Foreskin melanocyte (primary cell): ENCODE measurements at places on chromosomes 3 and 15.

- DNase-seq = no peak
Measured at GRCh38 chr15:38795471-38796245, 231.0 kb upstream of the RASGRP1 start.

DNA sequence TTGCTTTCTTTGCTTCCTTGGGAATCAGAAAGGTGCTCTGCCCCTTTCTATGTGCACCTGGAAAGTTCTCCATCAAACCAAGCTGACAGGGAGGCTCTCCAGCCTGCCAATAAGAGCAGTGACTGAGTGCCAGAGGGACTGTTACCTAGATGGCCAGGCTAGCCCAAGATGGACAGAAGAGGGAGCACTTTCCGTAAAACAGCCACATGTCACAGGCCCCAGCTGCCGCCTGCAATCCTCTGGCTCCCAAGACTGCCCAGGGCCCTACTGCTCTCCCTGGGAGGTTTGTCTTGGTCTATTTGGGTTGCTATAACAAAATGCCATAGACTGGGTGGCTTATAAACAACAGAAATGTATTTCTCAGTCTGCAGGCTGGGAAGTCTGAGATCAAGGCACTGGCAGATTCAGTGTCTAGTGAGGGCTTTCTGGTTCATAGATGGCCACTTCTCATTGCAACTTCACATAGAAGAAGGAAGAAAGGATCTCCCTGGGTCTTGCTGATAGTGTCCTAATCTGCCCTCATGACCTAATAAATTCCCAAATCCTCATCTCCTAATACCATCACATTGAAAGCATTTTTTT, 72.3 kb downstream of the TAMM41 start:
- peak; percentile 24 for DNase-seq

GRCh38 chr3:184491011-184491576, 70.5 kb upstream of the EPHB3 start:
- no peak for DNase-seq

GRCh38 chr3:141011997-141012262, 39.2 kb upstream of the SPSB4 start:
- no peak for DNase-seq

- DNase-seq = no peak
Measured at GRCh38 chr3:153961494-153961893, 159.7 kb upstream of the ARHGEF26 start.

- no peak for DNase-seq
Measured at GRCh38 chr15:26551473-26551872, 221.4 kb downstream of the GABRB3 start.

GRCh38 chr15:65901836-65902235, 32.5 kb downstream of the RAB11A start:
- DNase-seq = no peak

DNA sequence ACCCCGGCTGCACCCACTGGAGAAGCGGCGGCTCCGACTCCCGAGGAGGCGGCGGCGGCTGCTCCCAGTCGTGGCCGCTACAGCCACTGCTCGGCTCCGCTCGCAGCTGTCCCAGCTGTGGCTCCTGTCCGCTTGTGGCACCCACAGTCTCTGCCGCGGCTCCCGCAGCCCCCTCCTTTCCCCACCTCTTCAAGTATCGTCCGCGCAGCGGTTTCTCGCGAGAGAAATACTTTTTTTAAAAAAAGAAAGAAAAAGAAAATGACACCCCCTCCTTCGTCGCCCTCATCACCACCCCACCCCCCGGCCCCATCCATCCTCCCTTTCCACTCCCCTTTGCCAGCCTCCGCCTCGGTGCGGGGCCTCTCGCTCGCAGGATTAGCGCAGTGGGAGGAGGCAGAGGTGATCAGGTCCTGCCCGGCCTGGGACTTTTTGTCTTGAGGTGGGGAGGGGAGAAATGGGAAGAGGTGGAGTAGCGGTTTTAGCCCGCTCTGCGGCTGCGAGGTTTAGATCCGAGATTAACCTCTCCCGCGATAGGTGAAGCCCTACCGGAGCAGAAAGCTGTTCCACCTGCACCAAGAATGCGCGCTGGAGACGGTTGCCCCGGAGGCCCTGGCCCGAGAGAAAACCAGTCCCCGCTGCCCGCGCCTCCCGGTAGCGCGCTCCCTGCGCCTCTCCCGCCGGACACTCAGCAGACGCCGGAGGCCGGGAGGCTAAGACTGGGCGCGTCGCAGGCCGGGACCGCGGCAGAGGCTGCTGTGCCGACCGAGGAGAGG, at the start of gene FBN1:
TSS of gene FBN1 (minus strand) at position 152 of the 773 bp plus-strand sequence. CDS start 940 bp downstream, outside the sequence.
- DNase-seq = peak; percentile 50

- no peak for DNase-seq
Measured at GRCh38 chr3:20478436-20478835, 292.4 kb upstream of the SGO1 start.

- DNase-seq = no peak
Measured at GRCh38 chr3:169662843-169663160, 710 bp downstream of the MECOM start.

GRCh38 chr3:194330579-194330978, 20.5 kb downstream of the CPN2 start:
- DNase-seq = no peak

- no peak for DNase-seq
Measured at GRCh38 chr3:63471781-63472180, 180.7 kb upstream of the SNTN start.

- no peak for DNase-seq
Measured at GRCh38 chr3:195240939-195241338, 30.0 kb downstream of the XXYLT1 start.

GRCh38 chr3:29503958-29504357, 223.1 kb downstream of the RBMS3 start:
- no peak for DNase-seq

GRCh38 chr3:124298951-124299350, 307.0 kb upstream of the ROPN1 start:
- DNase-seq = no peak

DNA sequence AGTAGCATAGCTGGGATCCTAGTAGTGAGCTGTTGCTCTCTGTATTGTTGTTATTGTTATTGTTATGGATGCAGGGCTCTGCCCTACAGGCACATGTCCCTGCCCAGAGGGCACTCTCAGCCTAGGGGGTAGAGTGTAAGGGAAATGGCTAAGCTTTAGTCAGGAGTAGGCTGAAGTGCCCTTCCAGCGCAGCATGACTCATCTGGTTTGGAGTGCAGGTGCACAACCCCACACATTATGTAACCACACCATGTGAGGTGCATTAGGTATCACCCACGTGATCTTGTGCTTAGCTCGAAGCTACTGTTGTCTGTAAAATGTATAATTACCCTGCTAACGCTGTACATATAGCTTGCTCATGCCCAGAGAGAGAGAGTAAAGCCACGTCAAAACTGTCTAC, 48.3 kb upstream of the TIPARP start:
- DNase-seq = no peak

DNA sequence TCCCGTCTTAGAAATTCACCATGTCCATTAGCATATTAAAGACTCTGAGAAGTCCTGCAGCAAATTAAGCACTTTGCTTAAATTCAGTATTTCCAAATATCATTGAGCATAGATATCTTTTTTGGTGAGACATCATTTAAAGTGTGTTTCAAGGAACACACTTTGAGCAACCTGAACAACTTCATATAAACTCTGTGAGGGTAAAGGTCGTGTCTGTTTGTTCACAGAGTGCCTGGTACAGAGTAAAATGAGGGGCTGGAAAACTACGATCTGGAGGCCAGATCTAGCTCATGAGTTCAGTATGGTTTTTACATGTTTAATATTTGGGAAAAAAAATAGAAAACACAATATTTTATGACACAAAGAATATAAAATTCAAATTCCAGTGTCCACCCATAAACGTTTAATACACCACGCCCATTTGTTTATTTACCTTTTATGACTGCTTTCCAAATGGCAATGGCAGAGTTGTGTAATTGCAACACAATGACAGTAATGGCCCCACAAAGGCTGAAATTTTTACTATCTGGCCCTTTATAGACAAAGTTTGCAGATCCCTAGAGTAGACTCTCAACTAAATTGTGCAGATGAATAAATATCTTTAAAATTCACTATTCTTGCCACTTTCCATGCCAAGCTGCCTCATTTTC, 67.4 kb downstream of the SNTN start:
- no peak for DNase-seq

- no peak for DNase-seq
Measured at GRCh38 chr3:24272875-24273274, 221.8 kb downstream of the THRB start.

DNA sequence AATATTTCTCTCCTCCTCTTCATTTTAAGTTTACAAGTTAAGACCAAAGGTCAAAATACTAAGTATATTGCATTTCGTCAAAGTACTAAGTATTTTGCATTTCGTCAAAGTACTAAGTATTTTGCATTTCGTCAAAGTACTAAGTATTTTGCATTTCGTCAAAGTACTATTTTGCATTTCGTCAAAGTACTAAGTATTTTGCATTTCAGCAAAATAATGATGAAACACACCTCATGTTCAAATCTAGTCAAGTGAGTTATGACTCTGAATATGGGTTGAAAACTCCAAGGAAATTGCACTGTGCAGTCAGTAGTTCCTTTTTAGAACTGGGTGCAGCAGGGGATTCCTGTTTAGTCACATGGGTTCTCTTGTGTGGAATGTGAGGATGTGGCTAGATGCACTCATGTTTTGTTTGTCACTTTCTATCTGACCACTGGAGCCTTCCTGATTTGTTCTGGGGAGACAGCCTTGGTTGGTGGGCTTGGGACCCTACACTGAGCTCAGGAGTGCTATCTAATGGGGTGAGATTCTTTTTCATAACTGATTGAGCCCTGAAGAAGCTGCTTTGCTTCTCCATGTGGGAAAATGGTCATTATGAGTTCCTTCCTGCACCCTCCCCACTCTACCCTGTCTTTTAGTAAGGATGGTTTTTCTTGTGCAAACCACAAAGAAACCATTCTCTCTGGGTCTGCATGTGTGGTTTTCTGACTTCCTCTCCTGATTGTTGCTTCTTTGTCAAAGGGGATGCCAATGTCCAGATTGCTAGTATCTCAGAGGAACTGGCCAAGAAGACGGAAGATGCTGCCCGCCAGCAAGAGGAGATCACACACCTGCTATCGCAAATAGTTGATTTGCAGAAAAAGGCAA, 73.4 kb downstream of the CCK start:
- peak; percentile 91 for DNase-seq

GRCh38 chr15:100687582-100688141, 85.3 kb downstream of the ASB7 start:
- DNase-seq = no peak

DNA sequence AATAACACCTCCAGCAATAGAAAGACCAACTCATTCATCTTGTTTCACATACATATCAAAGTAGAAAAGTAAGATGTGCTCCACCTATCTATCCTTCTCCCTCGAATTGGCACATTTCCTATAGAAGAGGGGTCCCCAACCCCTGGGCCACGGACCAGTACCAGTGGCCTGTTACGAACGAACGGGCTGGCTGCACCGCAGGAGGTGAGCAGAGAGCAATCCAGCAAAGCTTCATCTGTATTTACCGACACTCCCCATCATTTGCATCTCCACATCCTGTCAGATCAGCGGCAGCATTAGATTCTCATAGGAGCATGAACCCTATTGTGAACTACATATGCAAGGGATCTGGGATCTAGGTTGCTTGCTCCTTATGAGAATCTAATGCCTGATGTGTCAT, 95.0 kb upstream of the CGNL1 start:
- DNase-seq = no peak

GRCh38 chr15:85616549-85617110, 178.1 kb downstream of the KLHL25 start:
- no peak for DNase-seq

GRCh38 chr15:45456212-45457106, 66.1 kb downstream of the SLC30A4 start:
- peak; percentile 99 for DNase-seq

DNA sequence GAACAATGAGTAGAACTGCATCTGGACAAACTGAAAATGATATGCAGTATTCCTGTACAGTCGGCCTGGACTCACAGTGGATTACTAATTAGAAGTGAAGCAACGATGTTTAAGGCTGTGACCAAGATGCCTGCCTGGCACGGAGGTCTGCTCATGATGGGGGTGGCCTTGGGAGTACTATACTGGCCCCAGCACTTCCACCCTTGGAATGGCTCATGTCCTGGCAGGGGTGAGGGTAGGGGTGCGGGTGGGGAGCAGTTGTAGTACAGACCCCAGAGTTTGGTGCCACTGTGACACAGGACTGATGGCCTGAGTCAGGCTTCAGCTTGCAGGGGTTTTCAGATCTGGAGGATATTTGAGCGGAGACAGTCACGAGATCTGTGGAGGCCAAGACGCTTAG, 55.1 kb upstream of the ICE2 start:
- no peak for DNase-seq

DNA sequence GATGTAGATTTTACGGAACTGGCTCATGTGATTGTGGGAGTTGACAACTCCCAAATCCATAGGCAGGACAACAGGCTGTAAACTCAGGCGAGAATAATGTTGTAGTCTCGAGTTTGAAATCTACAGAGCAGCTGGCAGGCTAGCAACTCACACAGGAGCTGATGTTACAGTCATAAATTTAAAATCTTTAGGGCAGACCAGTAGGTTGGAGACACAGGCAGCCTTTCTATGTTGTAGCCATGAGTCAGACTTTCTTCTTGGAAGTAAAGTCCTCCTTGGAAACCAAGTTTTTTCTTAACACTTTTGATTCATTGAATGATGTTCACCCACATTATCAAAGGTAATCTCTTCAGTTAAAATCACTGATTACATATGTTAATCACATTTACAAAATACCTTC, 89.1 kb upstream of the ALCAM start:
- DNase-seq = peak; percentile 11

DNA sequence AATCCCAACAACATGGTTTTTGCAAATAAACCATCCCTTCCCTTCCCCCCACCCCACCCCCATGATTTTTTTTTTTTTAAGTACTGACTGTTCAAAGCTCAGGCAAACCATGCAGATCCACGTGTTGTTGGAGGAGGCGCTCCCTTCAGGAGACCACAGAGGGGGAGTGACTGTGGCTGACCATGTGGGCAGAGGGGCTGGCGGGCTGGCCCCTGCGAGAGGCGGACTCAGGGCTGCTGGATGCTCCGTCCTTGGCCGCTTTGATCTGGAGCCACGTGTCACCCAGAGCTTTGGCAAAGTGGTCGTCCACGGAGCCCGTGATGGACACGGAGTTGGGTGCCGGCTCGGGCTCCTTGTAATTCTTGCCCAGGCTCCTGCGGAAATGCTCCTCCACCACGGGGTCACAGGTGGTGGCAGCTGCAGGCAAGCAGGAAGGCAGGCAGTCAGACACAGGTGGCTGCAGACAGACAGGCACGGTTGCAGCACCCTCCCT, 85.3 kb downstream of the VGLL4 start:
- DNase-seq = no peak

- no peak for DNase-seq
Measured at GRCh38 chr3:10620833-10621082, 115.4 kb upstream of the ATP2B2 start.

DNA sequence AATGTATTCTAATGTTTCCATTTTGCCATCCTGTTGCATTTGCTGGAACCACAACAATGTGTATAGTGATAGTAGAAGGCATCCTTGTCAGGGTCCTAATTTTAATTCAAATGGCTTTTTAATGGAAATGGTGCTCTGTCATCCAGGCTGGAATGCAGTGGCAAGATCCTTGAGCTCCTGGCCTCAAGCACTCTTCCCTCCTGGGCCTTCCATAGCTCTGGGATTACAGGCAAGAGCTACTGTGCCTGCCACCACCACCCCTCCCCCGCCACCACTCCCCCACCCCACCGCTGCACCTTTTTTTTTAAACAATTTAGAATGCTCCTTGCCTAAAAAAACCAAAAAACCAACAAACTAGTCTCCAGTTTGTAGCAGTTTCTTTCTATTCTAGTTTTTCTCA, 15.2 kb upstream of the IQCF6 start:
- DNase-seq = no peak
